ENCODE measurements at places on chromosomes 2 and 18.
A peak's percentile ranks its signal among the peaks of the same experiment; 100 is the strongest.

GRCh38 chr18:58552057-58552461, 76.8 kb downstream of the ALPK2 start:
- no peak for DNase-seq

DNA sequence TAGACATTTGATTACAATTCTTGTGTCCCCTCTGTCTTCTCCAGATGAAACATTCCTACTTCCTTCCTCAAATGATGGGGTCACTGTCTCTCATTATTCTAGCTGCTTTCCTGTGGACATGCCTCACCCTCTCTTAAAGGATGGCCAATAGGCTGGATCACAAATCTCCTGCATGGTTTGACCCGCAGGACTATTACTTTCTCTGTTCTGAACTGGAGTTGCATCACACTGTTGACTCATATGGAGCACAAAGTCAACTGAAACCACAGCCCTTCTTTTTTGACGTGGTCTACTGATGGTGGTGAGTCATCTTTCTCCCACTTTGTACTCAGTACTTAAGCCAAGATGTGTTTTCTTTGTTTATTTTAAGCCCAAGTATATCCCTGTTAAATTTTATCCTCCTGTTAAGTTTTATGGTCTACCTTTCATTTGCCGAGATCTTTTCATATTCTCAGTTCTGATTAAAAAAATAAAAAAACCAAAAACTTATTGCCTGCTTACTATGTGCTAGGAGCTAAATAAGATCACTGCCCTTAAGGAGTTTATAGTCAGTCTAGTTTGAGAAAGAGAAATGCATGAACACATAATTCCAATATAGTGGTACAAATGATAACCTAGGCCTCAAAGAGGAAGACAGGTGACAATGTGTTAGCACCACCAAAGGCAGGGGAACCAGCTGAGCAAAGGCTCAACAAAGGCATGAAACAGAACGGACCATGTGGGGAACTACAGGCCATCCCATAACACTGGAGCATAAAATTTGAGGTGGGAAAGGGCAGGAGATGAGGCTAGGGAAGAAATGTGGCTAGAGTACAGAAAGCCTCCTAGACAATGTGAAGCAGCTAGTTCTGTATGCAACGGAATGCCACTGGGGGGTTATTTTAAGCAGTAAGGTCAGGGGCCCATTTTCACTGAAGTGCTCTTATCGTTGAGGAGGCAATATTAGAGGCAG, 67.6 kb upstream of the ZFP36L2 start:
- DNase-seq = no peak

- DNase-seq = no peak
These were observed 507.1 kb upstream of the ID2 start for GRCh38 chr2:8174641-8175257.

GRCh38 chr2:108349571-108349928, 28.2 kb upstream of the SULT1C4 start:
- no peak for DNase-seq

- no peak for DNase-seq
These were observed 32.2 kb upstream of the ST3GAL5 start for GRCh38 chr2:85920810-85921545.

GRCh38 chr2:196234672-196235071, 63.3 kb upstream of the STK17B start:
- DNase-seq = peak; percentile 68

DNA sequence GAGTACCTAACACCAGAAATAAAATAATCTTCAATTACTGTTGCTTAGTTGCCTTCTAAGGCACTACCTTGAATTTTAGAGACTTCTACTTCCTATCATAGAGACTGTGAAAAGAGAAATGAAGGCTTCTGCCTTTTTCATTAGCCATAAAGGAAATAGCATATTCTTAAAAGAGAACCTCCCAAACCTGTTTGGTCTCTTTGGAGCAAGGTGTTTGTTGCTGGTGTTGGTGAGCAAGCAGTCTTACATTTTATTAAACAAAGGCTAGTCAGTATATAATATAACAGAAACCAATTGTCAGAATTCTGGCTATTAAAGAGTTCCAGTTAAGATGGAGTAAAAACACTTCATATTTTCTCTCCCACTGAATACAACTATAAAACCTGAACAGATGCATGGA, 116.4 kb downstream of the TAF4B start:
- DNase-seq = no peak

GRCh38 chr18:45416168-45416567, 199.1 kb upstream of the SLC14A2 start:
- DNase-seq = no peak

- DNase-seq = no peak
These were observed 438.6 kb downstream of the TXNL1 start for GRCh38 chr18:56199580-56200330.

DNA sequence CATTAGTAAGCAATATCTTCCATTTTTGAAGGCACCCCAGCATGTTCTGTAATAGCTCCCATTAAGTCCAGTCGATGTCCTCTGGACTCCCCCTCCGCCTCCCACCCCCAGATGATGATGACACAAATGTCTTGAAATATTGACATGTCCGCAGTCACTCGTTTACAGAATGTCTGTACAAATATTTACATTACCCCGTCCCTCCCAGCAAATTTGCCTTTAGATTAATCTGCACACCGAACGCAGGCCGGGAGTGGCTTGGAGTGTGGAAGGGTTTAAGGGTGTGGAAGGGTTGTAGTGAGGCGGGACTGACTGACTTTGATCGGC, 853 bp upstream of the OSBPL6 start:
- no peak for DNase-seq

DNA sequence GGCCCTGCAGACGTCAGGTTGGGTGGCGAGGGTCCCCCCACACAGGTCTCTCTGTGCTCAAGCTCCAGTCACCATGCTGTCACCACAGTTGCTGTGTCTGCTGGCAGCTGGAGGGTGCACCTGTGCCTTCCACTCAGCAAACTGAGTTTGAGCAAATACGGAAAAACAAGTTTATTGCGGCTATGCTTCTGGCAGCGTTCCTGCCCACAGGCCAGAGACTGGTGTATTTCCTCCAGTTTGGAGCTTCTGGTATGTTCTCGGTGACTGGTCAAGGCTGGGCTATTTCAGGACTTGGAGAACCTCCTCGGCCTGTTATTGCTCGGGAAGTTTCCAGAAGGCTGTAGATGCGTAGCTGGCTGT, 132.6 kb downstream of the SEPTIN10 start:
- no peak for DNase-seq

DNA sequence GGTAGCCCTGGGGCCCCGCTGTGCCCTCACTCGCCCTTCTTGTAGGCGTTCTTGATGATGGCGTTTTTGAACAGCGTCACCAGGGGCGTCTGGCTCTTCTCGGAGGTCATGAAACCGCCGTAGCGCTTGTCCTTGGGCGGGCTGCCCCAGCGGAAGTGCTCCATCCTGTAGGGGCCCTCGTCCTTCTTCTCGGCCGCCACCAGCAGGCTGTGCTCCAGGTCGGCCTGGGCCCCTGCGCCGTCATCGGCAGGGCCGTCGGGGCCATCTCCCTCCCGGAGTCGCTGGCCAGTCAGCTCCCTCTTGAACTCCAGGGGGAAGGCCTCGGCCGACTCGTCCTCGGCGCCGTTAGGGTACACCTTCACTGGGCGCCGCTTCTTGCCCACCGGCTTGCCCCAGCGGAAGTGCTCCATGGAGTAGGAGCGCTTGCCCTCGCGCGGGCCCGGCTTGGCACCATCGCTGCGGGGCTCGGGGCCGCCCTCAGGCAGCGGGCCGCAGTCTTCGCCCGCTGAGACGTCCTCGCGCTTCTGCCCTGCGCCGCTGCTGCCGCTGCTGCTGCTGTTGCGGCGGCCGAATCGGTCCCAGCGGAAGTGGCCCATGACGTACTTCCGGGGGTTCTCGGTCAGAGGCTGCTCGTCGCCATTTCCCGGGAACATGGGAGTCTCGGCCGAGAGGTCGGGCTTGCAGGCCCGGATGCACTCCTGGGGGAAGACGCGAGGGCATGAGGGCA, 7.2 kb downstream of the POMC start:
- DNase-seq = peak; percentile 69

- DNase-seq = no peak
These were observed 61.5 kb downstream of the TNFRSF11A start for GRCh38 chr18:62386601-62387000.

- no peak for DNase-seq
These were observed 259.6 kb downstream of the NUP35 start for GRCh38 chr2:183383854-183384253.

- DNase-seq = no peak
These were observed 28.8 kb downstream of the COLEC12 start for GRCh38 chr18:471716-472115.

DNA sequence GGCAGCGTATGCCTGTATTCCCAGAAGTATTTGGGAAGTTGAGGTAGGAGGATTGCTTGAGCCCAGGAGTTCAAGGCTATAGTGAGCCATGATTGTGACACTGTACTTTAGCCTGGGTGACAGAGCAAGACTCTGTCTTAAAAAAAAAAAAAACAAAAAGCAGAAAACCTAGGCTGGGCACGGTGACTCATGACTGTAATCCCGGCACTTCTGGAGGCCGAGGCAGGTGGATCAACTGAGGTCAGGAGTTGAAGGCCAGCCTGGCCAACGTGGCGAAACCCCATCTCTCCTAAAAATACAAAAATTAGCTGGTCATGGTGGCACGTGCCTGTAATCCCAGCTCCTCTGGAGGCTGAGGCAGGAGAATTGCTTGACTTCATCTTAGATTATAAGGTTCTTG, 46.4 kb downstream of the MTA3 start:
- DNase-seq = no peak

GRCh38 chr2:115314119-115314518, 871.7 kb downstream of the DPP10 start:
- no peak for DNase-seq

- no peak for DNase-seq
These were observed 228.1 kb upstream of the TFPI start for GRCh38 chr2:187782301-187782700.

- no peak for DNase-seq
These were observed 82.2 kb upstream of the RMDN2 start for GRCh38 chr2:37842732-37843440.

GRCh38 chr2:179657068-179657595, 204.3 kb downstream of the ZNF385B start:
- DNase-seq = no peak

DNA sequence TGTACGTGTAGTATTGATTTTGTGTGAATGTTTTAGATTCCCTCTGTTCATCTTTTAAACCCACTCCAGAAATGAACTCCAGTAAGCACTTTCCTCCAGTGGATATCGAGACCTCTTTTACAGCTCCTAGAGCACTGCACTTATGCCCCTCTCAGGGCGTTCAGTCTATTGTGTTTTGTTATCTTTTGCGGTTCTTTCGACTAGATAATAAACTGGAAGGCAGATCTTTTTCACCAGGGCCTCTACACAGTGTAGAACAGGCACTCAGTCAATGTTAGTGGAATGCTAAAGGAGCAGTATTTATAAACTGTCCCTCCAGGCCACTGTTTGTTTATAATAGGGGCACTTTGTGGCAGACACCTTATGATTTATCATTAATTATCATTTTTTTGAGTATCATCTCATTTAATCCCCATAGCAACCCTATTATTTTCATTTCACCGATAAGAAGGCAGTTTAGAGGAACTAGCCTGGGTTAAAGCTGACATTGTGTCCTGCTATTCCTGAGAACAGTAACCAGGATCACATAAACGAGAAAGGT, 742 bp upstream of the SOS1 start:
- DNase-seq = no peak

DNA sequence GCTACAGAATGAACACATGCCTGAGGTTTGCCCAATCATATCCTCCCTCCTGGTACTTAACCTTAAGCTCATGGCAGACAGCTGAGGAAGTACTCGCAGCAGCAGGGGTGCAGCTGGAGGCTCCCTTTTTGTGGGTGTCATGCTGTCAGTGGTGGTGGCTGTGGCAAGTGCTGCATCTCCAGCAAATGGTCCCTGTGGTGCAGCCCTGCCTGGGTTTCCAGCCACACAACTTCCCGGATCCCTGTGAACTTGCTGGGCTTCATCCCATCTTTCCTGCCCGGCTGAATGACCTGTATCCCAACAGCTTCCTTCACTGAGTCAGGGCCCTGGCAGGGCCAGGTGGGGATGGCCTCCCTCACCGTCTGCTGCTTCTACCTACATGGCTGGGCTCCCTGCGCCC, 5.0 kb downstream of the TMEM185B start:
- DNase-seq = no peak

- DNase-seq = no peak
These were observed 3.6 kb downstream of the PAPOLG start for GRCh38 chr2:60759654-60760053.

DNA sequence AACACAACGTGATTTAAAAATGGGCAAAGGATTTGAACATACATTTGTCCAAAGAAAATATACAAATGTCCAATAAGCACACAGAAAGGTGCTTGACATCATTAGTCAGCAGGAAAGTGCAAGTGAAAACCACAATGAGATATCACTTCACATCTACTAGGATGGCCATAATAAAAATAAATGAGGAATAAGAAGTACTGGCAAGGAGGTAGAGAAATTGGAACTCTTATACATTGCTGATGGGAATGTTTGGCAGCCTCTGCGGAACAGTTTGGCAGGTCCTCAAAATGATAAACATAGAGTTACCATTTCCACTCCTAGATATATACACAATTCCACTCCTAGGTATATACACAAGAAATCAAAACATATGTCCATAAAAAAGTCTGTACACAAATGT, 51.0 kb upstream of the PGAP1 start:
- no peak for DNase-seq

DNA sequence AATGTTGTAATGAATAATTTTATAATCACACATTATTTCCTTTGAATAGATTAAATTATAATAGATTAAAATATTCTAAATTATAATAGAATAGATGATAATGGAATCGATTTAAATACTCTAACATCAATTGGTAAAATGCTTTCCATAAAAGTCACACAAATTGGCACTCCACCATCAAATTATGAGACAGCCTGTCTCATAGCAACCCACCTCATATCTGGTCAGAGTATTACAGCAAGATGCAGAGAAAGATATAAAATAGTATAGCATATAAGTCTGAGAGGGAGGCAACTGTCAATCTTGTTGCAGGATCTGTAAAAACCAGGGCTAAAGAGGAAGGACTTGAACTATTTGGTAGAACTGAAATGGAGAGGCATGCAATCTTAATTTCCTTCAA, 98.4 kb upstream of the NCKAP5 start:
- no peak for DNase-seq

- DNase-seq = no peak
These were observed 1.1 kb downstream of the COPS9 start for GRCh38 chr2:240134956-240135520.

GRCh38 chr2:44543773-44544725, 182.3 kb downstream of the CAMKMT start:
- no peak for DNase-seq

- no peak for DNase-seq
These were observed 7.5 kb downstream of the TGFBRAP1 start for GRCh38 chr2:105321875-105322646.

GRCh38 chr2:202377207-202377761, 1.2 kb downstream of the BMPR2 start:
- DNase-seq = no peak

- no peak for DNase-seq
These were observed 17.2 kb upstream of the ITGAV start for GRCh38 chr2:186572705-186573104.
